ENCODE measurements at places on chromosomes 2 and 18.

DNA sequence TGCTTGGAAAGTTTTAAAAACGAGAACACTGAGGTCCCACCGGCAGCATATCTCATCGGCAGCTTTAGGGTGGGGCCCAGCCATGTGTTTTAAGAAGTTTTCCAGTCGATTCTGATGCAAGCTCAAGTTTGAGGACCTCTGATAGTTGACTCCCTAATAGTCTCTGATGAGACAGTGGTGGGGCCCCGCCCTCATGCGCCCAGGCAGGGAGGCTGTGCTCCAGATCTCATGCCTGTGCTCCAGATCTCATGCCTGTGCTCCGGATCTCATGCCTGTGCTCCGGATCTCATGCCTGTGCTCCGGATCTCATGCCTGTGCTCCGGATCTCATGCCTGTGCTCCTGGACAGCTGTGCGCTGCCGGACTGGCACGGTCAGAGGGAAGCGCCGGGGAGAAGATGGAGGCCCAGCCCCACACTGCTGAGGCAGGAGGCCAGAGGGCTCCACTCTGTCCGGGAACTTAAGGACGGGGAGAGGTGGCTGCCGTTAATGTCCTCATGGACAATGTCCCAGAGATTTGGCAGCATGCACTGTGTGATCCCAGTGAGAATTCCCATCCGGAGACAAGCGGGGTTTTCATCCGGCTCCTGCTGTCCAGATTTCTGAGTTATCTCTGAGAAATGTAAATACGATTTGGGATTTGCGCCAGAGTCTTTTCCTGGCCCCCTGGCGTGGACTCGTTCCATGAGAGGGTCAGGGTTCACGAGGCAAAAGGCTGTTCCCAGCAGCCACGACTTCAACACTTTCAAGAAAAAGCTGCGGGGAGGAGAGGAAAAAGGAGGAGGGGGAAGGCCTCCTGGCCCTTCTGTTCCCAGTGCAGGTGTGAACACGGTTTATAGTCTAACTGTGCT lies 9.4 kb upstream of the COLEC11 start:
- no peak for DNase-seq

DNA sequence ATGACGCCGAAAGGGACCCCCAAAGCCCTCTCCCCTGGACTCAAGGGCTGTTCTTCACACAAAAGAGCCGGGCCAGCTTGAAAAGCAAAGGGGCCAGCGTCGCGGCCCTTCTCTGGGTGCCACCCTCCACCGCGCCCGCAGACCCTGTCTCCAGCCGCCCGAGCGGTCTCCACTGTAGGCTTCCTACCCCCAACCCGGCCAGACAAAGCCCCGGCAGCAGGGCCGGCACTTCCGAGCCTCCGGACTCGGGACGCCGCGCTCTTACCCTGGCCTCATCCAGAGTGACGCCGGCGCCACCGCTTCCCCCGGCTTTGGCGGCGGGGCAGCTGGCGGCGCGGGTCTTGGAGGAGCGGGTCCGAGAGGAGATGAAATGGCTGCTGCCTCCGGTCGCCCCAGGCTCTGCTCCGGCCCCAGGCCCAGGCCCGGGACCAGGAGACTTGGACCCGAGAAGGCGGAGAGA lies 603 bp downstream of the ATAD2B start:
- no peak for DNase-seq

GRCh38 chr18:8063733-8064132 lies 496.6 kb downstream of the PTPRM start:
- DNase-seq, result no peak

GRCh38 chr18:65124633-65125032 lies 626.2 kb upstream of the CDH7 start:
- peak; percentile 3 for DNase-seq

GRCh38 chr2:165911981-165912380 lies 41.6 kb downstream of the TTC21B start:
- no peak for DNase-seq

DNA sequence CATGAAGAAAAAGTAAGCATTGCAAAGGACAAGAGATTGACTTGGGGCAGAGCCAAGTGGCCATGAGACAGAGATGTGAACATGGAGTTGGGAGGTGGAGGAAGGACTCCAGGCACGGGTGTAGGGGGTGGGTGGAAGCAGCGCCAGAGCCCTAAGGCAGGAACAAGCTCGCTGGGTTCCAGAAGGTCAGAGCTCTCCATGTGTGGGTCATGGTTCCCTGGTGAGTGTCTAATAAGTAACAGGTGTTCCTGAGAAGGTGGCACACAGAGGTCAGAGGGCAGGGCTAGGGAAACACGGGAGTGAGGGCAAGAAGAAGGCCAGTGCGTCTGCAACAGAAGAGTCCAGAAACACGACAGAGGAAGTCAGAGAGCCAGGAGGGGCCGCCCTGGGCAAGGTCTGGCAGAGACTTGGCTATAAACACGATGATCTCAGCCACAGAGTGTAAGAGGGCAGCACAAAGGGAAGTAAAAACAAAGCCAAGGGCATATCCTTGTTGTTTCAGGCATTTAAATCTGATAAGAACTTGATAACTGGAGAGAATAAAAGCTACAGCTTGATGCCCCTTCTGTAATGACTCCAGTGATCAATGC lies 260.8 kb downstream of the TGIF1 start:
- peak; percentile 60 for DNase-seq

GRCh38 chr2:62527478-62528210 lies 21.6 kb upstream of the TMEM17 start:
- DNase-seq, result no peak

DNA sequence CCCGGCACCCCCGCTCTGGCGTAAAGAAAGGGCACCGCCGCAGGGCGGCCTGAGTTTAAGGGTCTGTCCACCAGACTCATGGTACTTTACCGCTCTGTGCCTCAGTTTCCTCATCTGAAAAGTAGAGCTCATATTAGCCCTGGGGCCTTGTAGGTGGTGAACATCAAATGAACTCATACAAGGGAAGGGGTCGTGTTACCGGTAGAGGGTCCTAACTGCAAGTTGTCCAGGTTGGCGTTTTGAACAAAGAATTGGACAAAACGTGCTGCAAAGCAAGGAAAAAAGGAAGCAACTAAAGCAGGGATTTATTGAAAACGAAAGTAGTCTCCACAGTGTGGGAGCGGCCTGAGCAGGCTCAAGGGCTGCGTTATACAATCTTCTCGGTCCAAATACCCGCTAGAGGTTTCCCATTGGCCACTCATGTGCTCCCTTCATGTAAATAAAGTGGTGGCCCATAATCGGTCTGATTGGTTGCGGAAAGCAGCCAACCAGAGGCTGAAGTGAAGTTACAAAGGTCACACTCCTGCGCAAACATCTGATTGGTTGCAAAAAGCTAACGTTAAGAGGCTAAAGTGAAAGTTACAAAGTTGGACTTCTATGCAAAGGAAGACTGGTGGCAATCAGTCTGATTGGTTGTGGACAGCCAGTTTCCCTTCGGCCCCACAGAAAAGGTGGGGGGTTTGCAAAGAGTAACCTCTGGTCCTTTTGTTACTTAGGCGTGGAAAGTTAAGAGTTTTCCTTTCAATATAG lies 80.7 kb upstream of the LDLRAD4 start:
- DNase-seq, result peak; percentile 96

- no peak for DNase-seq
These were observed 111.5 kb upstream of the COPS8 start for GRCh38 chr2:236974148-236974547.

DNA sequence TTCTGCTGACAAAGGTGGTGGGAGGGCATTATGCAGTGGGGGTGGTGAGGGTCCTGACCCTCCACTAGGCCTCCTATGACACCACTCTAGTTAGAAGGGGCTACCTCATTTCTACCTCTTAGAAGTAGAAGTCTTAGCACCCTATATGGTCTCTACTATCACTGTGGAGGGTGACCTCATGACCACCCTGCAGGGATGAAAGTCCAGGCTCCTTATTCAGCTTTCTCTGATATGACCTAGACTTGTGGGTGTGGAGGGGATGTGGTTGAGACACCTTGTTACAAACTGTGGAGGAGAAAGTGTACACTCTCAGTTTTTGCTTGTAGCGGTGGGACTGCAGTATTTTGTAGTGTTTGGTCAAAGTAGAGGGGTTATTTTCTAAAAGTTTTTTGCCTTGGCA lies 18.6 kb downstream of the TMEM182 start:
- no peak for DNase-seq

GRCh38 chr2:241774419-241775222 lies 2.0 kb upstream of the GAL3ST2 start:
- no peak for DNase-seq

- no peak for DNase-seq
These were observed 10.4 kb downstream of the ADCY3 start for GRCh38 chr2:24909555-24910177.

DNA sequence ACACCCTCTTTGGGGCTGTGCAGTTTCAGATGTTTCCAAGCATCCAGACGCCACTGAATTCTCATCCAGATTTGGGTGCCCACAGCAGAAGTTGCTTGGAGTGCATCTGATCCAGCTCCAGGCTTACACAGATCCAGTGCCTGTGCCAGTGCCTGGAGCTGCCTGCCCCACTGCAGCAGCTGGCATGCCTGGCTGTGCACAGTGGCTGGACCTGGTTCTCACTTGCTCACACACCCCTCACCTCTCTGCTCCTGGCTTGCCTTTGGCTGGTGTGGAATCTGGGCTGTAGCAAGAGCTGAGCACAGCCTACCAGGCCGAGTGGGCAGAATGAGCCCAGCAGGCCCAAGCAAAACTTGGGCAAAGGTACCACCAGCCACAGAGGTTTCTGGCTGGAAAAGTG lies 137.9 kb downstream of the SPAG16 start:
- no peak for DNase-seq

DNA sequence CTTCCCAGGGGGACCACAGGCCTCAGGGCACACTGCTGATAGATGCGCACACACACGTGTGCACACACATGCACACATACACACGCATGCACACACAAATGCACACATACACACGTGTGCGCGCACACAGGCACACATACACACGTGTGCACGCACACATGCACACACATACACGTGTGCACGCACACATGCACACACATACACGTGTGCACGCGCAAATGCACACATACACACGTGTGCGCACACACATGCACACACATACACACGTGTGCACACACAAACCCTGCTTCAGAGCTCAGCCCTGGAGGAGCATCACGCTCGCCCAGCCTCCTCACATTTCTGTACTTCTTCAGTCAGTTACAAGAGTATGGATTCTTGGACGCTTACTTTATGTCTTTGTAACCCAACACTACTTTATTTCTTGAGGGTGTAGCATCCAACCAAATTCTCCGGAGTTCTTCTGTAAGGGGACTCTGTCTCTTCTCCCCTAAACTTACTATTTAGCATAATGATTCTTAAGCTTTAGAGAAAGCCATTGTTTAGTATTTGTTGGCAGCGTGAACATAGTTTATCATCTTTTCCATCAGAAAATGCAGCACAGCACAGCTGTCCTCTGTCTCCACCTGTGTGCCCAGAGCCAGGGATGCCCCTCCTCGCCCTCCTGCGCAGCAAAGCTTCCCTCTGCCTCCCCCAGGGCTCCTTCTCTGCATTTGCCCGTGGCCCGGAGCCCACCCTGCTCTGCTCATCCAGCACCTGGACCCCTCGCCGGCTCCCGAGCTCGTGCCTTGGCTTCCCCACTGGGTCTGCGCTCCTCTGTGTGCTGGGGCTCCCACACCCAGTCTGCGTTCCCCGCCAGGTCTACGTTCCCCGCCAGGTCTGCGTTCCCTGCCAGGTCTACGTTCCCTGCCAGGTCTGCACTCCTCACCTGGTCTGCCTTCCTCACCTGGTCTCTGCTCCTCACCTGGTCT lies 74.4 kb upstream of the CTDP1 start:
- DNase-seq, result no peak

DNA sequence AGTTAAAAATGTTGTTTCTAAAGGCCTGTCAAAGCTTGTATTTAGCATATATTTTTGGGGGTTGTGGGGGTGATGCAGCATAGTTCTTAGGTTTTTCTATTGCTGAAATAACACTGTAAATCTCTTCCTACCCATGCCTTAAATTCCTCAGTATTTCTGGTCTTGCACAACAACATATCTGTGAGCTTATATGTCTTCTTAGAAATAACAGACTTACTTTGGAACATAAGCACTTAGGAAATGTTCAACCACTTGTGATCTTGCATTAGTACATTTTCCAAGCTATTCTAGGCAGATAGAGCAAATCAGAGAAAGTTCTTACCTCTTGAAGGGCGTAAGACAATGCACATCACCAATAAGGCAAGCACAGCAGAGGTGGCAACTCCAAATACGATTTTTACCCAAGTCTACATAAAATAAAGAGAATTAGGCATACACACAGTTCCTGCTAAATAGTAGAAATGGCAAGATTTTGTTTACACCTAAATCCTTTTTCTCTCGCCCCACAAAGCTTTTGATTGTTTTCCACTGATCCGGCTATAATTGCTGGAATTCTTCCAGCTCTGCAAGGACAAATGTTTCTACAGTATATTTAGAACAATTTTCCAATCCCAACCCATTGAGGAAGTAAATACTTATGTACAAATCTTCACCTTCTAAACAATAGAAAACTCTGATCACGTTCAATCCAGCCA lies 512 bp downstream of the FAP start:
- no peak for DNase-seq

DNA sequence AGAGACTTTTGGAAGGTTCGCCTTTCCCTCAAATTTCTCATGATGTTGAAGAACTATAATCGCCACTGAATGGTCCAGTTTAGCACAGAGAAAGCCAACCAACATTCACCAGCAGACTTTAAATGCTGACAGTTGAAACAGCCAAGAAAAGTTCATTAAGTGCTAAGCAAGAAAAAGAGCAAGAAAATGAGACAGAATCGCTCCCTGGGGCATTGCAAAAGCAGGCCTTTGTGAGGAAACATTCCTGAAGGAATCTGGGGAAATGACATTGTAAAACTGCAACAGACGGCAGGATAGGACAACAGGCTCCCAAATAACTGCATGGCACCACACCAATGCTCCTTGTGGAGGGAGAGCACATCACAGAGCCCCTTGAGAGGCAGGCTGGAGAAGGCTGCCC lies 269.3 kb upstream of the ID2 start:
- no peak for DNase-seq

GRCh38 chr2:219207134-219207883 lies 727 bp downstream of the ZFAND2B start:
- DNase-seq, result no peak

DNA sequence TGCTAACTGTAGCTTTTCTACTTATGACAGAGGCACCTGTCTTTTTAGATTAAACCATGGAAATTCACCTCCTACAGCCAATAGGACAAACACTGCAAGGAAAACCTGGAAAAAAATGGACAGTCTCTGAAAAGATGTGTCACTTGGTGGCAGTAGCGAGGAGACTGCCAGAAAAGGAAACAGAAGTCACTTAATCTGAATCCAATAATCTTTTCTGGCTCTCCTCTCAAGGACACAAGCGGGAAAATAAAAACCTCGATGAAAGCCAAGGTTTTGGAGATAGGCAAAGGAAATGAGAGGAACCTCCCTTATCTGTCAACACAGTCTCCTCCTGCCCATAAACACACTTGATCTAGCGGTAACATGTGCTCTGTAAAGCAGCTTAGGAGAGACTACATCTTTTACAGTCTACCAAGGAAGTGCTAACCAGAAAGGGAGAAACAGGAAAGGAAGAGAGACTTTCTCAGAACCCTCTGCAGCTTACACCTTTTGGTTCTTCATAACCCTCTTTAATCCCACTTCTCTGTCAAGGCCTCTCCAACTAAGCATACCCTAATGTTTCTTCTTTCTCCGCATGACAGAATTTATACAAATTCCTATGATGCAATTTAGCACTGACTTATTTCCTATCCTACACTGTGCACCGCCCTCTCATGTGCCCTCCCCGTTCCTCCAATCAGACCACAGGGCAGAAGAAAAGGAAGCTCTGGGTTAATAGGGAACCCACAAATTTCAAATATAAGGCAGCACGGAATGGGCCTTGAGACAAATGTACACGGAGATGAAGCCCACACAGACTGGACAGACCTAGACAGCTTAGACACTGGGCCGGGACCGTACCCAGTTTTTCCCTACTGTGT lies 52.8 kb downstream of the CLASP1 start:
- DNase-seq, result peak; percentile 89

Measured in KBM-7 (cell line).